Esophagus squamous epithelium (tissue), 5 donors: ENCODE measurements at places on chromosomes 5 and 9.

- no peak for DNase-seq
Measured at GRCh38 chr5:135645336-135646180, 66.8 kb upstream of the CXCL14 start.

DNA sequence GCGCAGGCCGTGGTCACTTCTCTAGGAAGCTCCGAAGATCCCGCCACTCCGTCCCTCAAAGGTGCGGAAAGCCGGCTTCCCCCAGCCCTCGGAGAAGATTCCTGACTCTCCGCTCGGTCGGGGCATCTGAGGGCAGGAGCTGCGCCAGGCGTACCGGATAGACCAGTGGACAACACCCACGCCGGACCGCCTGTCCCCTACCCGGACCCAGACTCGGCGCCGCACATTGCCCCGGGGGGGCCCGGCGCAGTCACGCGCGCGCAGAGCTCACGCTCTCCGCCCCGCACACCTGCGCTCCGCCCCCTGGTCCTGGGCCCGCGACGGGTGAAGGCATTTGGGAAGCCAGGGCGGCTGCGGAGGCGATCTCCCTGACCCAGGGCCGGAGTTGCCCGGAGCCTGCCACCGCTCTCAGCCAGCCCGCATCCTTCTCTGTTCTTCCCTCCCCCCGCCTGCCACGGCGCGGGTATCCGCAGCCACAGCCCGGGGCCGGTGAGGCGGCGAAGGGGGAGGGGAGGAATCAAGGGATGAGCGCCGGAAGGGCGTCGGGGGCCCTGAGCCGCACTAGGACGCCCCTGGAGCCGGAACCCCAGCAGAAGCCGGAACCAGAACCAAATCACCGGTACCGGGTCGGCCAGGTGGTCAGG lies 448 bp downstream of the RELL2 start:
- no peak for DNase-seq

- DNase-seq = no peak
Measured at GRCh38 chr5:137078171-137078665, 420.9 kb downstream of the SPOCK1 start.

GRCh38 chr5:27462936-27463335 lies 424.6 kb upstream of the CDH9 start:
- no peak for DNase-seq

DNA sequence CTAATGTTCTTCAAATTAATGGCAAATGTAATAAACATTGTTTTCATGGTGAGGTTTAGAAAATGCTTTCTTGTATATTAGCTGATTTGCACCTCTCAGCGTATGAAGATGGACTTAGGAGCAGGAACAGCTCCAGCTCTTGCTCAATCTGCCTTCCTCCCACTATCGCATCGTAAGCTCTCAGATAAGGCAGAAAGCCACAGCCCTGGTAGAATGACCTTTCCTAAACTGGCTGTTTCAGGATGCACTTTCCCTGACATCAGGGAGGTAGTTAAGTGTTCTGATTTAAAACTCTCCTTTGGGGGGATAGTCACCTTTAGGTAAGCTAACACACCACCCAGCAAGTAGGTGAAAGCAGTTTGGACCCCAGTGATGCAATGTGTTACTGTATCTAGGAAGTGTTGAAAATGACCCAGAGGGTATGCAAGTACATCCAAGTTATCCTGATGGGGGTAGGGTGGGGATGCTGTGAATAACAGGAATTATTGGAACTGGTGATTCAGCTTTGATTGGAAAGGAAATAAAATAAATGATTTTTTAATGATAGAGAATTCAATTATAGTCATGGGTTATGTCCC lies 72.3 kb downstream of the LMNB1 start:
- DNase-seq = no peak

GRCh38 chr5:52784737-52785136 lies 3.0 kb upstream of the ITGA1 start:
- DNase-seq = no peak

DNA sequence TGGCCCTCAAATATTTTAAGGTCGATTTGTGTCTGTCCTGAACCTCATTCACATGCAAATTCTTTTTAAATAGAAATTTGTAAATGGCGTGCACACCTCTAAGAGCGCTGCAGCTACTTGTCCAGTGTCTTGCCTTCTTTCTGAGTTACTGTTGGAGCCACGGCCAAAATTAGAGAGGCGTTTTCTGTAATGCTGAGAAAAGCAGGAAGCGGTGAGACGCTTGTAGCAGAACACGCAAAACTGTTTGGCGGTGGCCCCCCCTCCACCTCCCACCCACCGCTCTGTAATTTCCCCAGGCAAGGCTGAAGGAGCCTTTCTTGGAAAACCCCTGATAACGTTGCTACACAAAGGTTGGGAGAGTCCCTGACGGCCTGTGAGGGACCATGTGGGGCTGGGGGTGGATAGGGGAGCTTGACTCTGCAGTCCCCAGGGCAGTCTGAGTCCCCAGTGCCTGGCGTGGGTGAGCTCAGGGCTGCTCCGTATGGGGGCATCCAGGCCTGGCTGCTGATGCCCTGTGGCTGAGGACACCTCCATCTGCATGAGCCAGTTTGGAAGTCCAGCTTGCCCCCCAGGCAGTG lies 96.5 kb downstream of the GADD45G start:
- DNase-seq = no peak

GRCh38 chr9:133126697-133127339 lies 5.8 kb upstream of the RALGDS start:
- DNase-seq = no peak

DNA sequence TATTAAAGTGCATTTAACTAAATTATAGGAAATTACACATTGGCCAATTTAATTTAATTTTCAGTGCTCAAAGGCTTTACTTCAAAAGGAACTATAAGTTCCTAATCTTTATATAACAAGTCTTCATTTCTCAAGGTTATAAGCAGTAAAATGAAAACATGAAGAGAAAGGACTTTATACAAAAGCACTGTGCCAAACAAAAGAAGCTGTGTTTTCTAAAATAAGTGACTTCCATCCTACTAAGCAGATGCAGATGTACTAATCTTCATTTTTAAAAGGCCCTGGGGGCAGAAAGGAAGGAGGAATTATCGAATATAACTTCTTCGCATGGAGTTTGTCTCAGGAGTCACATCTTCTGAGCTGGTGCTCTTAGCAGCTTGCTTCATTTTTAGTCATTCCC lies 81.4 kb downstream of the SHC3 start:
- no peak for DNase-seq

DNA sequence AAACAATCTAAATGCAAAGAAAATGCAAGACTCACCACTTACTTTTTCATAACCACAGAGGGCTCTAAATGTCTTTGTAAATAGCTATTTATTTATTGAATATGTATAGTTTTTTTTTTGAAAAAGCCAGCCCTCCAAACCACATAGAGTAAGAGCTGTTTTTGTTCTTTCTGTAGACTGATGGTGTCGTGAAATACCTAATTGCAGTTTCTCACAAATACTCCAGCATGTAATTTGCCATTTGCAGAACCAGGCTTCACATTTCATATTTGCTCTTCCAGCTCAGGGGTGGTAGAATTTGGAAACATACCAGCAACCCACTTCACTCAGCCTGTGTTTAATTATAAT lies 159.8 kb downstream of the TMC1 start:
- DNase-seq = no peak

DNA sequence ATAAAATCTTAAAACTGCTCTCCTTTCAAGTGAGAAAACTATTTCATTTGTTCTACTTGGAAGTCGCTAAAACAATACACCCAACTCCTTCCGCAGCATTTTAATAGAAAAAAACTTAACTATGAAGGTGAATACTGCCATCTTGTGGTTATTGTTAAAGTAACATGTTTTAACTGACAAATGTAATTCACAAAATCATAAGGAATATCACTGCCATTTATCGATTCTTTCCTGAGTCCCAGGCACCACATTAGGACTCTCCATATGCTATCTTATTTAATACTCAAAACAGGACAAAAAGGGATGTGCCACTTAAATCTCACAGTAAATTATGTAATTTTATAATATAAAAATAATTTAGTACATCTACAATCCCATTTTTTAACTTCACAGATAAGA lies 130.5 kb upstream of the ITGA1 start:
- DNase-seq = no peak

DNA sequence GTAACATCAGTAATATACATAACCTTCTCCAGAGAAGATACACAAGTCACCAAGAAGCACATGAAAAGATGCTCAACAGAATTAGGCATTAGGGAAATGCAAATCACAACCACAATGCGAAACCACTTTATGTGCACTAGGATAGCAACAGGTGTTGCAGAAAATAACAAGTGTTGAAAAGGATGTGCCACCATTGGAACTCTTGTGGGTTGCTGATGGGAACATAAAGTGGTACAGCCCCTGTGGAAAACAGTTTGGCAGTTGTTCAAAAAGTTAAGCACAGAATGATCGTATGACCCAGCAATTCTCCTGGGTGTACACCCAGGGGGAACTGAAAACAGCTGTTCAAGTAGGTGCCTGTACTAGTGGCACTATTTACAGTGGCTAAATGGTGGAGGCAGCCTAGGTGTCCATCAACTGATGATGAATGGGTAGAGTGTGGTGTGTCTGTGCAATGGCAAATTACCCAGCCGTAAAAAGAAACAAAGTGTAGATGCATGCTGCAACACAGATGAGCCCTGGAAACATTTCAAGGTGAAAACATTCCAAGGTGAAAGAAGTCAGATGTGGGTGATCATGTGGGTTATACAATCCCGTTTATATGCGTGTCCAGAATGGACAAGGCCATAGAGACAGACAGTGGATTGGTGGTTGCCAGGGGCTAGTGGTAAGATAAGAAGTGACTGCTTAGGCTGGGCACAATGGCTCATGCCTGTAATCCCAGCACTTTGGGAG lies 27.2 kb downstream of the CCDC69 start:
- no peak for DNase-seq

DNA sequence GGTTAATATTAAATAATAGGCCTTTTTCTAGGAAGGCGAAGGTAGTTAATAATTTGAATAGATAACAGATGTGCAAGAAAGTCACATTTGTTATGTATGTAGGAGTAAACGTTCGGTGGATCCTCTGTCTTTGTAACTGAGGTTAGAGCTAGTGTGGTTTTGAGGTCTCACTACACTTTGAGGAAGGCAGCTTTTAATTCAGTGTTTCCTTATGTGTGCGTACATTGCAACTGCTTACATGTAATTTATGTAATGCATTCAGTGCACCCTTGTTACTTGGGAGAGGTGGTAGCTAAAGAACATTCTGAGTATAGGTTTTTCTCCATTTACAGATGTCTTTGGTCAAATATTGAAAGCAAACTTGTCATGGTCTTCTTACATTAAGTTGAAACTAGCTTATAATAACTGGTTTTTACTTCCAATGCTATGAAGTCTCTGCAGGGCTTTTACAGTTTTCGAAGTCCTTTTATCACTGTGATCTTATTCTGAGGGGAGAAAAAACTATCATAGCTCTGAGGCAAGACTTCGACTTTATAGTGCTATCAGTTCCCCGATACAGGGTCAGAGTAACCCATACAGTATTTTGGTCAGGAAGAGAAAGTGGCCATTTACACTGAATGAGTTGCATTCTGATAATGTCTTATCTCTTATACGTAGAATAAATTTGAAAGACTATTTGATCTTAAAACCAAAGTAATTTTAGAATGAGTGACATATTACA lies 45.7 kb downstream of the TGFBR1 start:
- DNase-seq = no peak

- no peak for DNase-seq
Measured at GRCh38 chr9:137969008-137969407, 91.4 kb downstream of the CACNA1B start.

- DNase-seq = no peak
Measured at GRCh38 chr5:64690417-64691151, at the start of gene SHISAL2B. Gene SHISAL2B, plus strand, starts transcription at chr5:64690503. Its CDS starts 121 bp downstream, at chr5:64690624.

- no peak for DNase-seq
Measured at GRCh38 chr9:135520916-135521607, at the start of gene LCN1. Gene LCN1, plus strand, starts transcription at chr9:135521440. Its CDS starts 58 bp downstream, at chr9:135521498.

GRCh38 chr9:127873223-127873691 lies 4.2 kb downstream of the AK1 start:
- DNase-seq = no peak
